ENCODE measurements at places on chromosomes 16 and 17.

GRCh38 chr17:17693253-17694168 is 12.3 kb downstream of the RAI1 start:
- peak; percentile 19 for DNase-seq

DNA sequence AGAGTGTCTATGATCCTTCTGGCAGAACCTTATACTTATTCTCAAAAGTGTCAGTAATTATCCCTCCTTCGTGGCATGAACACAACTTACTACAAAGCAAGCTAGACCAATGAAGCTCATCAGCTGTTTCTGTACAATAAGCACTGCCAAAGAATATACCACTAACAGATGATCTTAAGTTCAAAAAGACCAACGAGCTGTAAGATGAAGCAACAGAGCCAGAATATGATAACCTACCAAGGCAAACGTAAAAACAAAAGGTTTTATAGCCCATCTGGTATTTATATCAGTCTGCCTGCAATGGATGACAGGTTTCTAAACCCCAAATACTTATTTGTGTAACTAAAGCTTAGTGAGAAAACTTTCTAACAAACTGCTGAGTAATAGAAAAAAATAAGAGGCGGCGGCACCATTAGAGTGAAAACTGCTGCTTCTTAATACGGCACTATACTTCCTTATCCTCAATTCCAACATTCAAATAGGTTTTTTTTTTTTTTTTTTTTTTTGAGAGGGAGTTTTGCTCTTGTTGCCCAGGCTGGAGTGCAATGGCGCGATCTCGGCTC is 22.1 kb downstream of the NME2 start:
- DNase-seq: no peak

- DNase-seq: no peak
These were observed 139.0 kb upstream of the HS3ST3A1 start for GRCh38 chr17:13740686-13741085.

GRCh38 chr17:72838068-72838467 is 254.4 kb downstream of the SLC39A11 start:
- no peak for DNase-seq

DNA sequence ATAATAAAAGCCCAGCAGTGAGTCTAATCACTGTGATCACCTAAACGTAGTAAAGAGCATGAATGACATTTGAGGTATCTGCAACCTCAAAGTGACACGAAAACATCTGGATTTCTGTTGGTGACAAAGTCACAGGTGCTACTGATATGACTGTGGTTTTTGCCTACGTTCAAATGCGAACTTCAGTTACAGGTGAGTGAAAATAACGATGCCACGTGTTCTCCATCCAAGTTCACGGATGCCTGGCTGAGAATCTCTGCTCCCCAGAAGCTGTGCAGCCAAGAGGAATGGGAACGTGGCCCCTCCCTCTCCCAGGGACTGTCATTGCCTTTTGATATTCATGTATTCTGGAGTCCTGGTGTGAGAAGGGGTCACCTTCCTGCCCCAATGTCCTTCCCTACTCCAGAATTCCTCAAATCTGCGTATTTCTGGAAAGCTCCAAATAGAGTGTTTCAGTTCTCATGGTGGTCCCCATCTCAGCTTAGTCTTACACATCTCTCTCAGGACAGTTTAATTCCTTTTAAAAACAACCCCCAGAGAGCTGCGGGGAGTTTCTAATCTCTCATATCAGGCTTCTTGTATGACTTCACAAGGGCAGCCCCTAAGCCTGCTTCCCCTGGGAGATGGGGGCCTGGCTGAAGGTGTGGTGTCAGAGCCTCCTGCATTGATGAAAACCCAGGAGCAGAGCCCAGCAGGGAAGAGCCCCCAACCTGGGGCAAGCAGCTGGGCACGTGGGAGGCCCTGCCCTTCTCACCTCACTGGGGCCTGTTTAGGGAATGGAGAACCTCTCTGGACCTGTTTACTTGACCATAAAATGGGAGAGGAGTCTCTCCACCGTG is 25.8 kb downstream of the PIK3R5 start:
- peak; percentile 66 for DNase-seq

- DNase-seq: no peak
These were observed 35.1 kb upstream of the MGAT5B start for GRCh38 chr17:76833034-76833644.

DNA sequence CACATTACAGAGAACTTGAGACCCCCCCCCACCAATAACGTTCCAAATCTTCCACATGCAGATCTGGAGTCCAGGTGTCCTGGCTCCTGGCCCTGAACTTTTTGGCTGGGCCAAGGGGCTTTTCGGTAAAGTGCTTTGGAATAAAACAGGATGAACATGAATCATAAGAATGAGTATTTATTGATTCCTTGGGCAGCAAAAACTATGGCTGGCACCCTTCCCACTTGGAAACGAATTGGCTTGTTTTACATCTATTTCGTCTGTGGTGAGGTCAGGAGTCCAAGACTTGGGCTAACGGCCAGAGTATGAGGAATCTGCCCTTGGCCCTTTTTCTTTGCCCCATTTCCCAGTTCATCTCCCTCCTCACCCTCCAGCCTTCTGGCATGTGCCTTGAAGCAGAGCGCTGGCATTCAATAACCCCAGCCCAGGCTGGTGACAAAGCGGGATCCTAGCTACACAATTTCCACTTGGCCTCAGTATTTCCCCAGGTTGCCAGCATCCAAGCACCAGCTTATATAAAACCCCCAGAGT is 4.1 kb upstream of the UBTF start:
- no peak for DNase-seq

DNA sequence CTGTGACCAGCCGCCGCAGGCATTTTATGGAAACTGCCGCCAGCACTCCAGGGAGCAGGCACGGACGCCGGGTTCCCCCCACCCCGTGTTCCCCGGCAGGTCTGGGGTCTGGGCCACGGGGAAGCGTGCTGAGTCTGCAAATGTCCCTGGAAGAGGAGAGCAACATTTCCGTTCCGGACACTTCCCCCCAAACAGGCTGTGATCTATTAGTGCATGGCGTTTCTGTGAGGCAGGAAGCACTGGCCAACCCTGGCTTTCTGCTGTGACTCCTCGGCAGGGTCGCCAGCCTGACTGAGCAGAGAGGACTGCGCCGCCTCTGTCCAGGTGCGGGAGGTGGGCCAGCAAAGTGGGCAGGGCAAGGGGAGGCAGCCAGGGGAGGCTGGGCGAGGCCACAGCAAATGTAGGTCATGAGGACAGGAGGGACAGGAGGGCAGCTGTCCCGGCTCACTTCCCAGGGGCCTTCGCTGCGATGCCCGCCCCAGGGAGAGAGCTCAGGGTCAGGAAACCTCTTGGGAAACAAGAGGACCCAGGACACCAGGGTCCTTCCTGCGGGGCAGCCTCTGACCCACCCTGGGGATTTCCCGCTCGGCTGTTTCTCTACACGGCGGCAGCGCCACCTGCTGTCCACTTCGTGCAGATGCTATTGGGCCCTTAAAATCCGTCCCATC is 9.5 kb downstream of the FOXF1 start:
- peak; percentile 40 for DNase-seq

DNA sequence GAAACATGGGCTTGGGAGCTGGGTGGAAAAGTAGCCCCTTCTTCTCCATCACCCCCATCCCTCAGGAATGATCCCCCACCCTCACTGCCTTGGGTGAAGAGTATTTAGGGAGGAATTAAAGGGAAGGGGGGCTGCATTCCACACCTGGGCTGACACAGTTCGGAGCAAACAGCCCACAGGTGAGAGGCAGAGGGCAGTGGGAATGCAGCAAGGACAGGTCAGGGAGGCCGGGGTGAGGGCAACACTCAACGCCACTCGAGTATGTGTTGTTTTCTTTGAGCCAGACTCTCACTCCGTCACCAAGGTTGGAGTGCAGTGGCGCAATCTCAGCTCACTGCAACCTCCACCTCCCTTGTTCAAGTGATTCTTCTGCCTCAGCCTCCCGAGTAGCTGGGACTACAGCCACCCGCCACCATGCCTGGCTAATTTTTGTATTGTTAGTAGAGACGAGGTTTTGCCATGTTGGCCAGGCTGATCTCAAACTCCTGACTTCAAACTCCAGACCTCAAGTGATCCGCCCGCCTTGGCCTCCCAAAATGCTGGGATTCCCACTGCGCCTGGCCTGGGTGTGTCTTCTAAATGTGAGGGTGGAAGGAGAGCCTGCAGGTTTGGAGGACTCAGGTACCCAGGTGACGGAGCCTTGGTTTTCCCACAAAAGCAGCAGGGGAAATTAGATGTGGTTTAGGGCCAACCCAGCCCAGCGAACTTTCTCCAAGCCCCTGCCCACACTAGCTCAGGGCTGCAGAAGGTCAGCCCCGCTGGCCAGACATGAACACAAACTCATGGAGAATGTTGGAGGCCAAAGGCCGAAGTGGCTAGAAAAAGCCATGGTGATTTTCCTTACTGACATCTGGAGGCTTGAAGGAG is 21.2 kb upstream of the ITGA3 start:
- no peak for DNase-seq

GRCh38 chr17:75707079-75707571 is 14.1 kb upstream of the ITGB4 start:
- DNase-seq: no peak

GRCh38 chr16:35797811-35798210 is 2338.4 kb downstream of the TP53TG3F start:
- DNase-seq: no peak

DNA sequence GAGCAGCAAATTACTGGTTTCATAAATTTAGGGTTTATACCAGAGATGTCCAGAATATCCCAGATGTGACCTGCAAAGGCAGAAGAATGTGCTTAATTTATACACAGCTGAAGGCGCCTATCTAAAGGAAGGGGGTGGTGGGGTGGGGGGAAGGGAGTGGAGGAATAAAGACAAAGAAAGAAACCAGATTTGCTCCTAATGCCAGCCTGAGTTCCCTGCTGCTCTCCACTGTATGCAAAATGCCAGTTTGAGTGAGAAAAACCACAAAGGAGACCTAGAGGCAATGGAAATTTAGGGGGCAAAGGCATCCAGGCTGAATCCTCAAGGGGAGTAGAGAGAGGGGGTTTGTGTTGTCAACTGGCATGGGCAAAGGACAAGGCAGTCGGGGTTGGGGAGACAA is 161.5 kb upstream of the TOX3 start:
- no peak for DNase-seq

DNA sequence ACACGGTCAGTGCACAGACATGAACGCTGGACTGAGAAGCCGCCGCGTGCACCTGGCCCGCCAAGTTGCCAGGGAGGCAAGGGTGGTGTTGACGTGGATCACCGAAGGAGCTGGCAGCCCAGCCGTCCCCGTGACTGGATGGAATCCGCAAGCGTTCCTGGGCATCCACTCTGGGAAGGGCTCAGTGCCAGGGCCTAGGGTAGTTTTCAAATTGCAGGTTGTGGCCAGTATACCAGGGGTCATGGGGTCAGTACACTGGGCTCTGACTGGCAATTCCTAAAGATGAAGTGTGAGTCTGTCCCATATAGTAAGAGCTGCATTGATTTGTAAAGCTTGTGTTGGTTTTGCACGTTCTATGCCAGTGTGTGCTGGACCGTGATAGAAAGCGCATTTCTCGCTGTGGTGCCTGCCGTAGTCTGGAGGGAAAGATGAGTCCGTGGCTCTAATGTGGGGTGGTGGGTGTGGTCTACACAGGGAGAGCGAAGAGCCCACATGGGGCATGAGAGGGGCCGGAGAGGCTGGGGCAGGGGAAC is 21.1 kb upstream of the METRNL start:
- DNase-seq: no peak

DNA sequence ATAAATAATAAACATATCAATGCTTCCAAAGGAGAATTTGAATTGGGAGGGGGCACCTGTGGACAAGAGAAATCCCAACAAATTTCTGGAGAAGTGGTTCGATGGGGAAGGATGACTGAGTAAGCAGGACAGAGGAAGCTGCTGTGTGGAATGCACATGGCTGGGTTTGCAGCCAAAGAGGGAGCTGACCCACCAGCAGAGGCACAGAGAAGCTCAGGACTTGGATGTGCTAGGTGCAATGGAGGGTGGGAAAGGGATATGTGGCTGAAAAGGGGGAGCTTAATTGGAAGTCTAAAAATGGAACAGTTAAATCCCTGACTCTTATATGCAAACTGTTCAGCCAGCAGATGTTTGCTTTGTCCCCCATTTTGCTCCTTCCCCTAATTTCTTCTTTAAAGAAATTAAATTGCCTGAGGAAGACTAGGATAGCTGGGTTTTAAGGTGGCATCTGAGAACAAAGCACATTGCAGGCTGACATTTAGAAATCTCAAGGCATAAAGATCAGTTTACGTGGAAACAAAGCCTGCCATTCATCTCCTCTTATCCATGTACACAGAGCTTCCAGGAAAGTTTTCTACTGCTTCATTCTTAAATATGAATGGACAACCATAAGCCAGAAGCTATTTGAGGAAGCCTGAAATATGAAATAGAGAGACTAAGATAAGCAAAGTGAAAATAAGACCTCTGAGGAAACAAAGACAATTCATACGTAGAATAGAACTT is 23.0 kb upstream of the TNS4 start:
- no peak for DNase-seq

- DNase-seq: no peak
These were observed 267.8 kb downstream of the FOXL1 start for GRCh38 chr16:86846136-86846535.

GRCh38 chr16:79985606-79986005 is 385.1 kb upstream of the MAF start:
- no peak for DNase-seq

- no peak for DNase-seq
These were observed 35.0 kb upstream of the MRC2 start for GRCh38 chr17:62592341-62593099.

DNA sequence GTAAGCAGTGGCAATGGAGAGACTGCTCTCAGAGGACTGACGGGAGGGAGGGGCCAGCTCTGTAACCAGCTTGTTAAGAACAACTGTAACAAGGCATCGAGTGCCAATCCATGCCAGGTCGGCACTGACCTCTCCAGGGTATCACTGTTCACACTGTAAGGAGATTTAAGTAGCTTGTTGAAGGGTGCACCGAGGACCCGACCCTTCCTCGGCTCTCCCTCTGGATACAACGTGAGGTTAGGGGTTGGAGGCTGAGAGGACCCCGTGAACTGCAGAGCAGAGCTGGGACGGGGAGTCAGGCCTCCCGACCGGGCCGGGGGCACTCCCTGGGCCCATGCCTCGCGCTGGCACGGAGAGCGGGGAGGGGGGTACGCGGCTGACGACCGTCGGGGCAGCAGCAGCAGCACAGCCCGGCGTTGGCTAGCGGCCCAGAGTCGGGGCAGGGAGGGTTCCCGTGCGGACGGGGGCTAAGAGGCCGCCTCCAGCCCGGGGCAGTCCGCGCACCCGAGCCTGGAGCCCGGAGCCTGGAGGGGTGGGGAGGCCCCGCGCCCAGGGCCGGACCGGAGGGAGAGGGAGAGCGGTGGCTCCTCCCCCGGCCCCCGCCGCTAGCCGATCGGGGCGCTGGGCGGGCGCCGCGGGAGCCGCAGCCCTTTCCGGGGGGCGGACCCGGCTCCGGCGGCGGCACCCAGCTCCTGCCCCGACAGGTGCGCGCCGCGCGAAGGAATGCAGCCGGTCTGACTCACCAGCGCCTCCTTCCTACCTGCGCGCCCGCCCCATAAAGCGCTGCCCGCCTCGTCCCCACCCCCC is at the start of gene ITGB4:
TSS of gene ITGB4 (plus strand) at position 804 of the 807 bp plus-strand sequence. CDS start 3,245 bp downstream, outside the sequence.
- peak; percentile 71 for DNase-seq
